Mucosa of descending colon (tissue), 3 donors: ENCODE measurements at places on chromosomes 2 and 18. TPM values are rescaled to one million over a fixed set of nuclear protein-coding genes. Genes with fewer than 3 reads are reported as not detected.

TSPYL6 gene
- total RNA-seq: not detected

DNA sequence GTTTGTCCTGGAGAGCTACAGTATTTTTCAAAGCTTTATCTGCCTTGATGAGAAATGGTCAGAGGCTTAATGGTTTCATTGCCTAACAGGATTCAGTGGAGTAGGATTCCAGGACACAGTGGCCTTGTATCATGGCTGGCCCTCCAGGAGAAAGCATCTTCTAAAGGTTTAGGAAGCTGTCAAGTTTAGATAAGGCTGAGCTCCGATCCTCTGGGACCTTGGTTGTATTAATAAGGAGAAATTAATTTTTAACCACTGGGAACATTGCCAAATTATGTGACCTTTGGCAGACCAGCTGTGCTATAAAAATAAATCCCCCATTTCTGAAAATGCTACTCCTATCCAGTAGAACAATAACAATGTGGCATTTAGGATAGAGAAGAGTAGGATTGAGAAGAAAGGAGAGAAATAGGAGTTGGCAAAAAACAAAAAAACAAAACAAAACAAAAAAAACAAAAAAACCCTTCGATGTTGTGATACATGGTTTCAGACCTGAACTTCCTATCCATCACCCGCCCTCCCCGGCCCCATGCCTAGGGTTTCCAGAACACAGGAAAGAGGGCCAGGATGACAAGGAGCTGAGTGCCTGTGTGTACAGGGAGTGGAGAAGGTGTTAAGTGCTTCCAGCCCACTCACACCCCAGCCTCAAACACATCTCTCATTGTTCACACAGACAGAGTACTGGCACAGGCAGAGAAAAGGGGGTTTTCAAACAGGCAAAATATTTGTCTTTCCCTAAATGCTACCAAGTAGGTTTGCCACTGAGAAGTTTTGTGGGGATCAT is 6.3 kb downstream of the NRP2 start:
- no peak for DNase-seq

DNA sequence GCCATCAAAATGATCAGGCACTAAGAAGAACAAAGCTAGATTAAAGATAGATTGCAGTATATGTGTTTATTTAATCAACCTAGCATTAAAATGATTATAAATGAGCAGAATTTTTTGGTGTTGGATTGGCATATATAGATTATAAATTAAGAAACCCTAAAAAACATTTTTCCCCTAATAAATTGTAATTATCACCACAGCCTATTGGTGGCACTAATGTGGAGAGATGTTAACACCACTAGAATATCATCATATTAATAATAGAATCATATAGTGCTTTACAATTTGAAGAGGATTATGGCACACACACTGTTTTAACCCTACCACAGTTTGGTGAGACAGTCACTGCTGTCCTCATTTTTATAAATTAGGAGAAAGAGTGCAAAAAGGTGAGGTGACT is 112.4 kb upstream of the RND3 start:
- no peak for DNase-seq

DNA sequence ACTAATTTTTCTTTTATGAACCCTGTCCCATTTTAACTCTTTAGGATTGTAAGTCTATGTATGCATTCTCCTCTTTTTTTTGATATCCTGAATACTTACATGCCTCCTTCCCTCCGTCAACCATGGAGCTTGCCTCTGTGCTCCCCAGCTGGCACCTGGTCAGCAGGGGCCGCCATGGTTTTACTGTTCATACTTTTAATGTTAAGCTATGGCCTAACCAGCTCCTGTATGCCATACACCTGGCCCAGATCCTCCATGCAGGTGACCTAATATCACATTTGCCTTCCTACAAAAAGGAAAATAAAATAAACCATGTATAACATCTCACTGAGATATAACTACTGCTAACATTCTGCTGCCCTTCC is 283.1 kb upstream of the TRIB2 start:
- DNase-seq: no peak

TRIM43 gene
- total RNA-seq: not detected
